ENCODE measurements at places on chromosomes 12 and 14. TPM values are rescaled to one million over a fixed set of nuclear protein-coding genes. Genes with fewer than 3 reads are reported as not detected.

Gene TCL1B
- not detected for total RNA-seq

Gene OASL
- 1.2 TPM for total RNA-seq

Gene HELB
- 3.2 TPM for total RNA-seq

Gene CPM
- 1.8 TPM for total RNA-seq

Gene ESRRB
- under 0.01 TPM for total RNA-seq

Gene RERGL
- total RNA-seq = not detected

Gene RBM19
- total RNA-seq = 27.5 TPM

Gene HOXC4
- 3.3 TPM for total RNA-seq
